ENCODE measurements at places on chromosomes 13 and 19. TPM values are rescaled to one million over a fixed set of nuclear protein-coding genes. Genes with fewer than 3 reads are reported as not detected.

KLK10 gene
- polyA plus RNA-seq: not detected

DNA sequence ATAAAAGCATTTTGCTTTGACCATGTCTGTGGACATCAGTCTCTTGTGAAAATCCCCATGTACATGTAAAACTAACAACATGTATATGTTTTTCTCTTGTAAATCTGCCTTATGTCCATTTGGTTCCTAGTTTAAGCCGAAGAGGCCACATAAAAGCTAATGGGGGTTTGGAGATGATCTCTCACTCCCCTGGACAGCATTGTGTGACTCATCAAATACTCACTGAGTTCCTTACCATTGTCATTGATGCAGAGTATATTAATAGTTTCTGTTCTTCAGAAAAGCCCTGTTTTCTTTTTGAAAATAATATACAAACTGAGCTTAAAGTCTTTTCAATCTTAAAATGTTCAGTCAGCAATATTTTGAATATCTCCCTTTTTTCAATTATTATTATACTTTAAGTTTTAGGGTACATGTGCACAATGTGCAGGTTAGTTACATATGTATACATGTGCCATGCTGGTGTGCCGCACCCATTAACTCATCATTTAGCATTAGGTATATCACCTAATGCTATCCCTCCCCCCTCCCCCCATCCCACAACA is 536.7 kb upstream of the HTR2A start:
- DNase-seq: no peak

DNA sequence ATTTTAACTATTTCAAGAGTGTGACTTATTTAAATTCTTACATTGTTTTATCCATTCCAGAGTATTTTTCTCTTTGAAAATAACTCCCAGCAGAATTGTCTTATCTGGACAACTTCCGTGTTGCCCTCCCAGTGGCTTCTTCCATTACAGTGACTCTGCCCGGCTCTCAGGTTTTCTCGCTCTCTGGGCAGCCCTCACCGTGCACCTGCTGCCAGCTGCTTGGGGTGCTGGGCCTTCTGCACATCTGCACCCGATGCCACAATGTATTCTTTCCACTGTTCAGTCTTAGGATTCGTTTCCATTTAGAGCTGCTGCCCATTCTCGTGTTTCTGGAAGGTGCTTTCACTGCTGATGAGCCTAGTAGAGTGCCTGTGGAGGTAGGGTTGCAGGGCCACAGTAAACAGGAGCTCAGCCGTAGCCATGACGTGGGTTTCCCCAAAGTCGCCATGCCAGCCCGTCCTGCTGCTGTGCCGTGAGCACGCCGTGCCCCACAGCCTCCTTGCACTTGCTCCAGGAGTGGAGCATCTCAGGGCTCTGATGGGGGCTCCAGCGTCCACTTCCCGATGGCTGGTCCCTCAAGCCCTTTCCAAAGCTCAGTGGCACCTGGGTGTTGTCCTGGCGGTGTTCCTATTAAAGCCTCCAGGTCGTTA is 46.1 kb upstream of the DCUN1D2 start:
- DNase-seq: no peak

WDR87 gene
- 0.31 TPM for polyA plus RNA-seq

DNA sequence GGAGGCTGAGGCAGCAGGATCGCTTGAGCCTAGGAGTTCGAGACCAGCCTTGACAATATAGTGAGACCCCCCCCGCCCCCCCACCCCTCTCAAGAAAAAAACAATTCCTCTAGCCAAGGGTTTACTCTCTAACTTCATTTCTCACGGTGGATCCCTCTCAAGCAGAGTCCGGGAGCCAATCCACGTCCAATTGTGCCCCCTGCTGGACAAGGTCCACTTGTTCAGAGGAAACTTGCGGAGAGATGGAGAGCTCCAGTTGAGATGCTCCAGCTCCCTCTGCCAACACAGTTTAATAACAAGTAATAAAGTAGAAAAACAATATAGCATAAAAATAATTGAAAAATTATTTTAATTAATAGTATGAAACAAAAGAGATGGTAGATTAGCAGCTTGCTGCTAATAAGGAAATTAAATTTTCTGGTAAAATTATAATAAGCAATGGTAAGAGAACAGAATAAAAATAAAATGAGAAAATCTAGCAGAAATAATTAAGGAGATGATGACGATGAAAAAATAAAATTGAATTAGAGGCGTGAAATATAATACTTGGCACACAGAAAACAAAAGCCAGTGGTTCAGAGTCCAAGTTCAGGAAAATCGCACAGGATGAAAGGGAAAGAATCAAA is 14.5 kb upstream of the SIGLEC14 start:
- peak; percentile 65 for DNase-seq

ZNF382 gene
- polyA plus RNA-seq: 11.1 TPM

ZNF528 gene
- 25.1 TPM for polyA plus RNA-seq

- no peak for DNase-seq
Observed at GRCh38 chr19:45142726-45143110, 18.1 kb downstream of the NKPD1 start.

GRCh38 chr13:95385373-95385772 is 84.1 kb upstream of the ABCC4 start:
- no peak for DNase-seq

DNA sequence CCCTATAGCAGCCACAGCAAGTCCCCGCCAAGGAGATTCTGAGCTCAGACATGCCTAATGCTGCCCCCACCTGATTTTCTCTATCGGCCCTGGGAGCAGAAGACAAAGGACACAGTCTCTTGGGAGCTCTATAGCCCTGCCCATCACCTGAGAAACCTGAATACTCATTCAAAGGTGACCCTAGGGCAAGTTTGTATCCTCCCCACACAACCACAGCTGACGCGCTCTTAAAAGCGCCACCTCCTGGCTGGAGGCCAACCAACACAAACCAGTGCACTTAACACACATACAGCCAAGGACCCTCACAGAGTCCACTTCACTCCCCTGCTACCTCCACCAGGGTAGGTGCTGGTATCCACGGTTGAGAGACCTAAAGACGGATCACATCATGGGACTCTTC is 8.8 kb upstream of the IGFL4 start:
- no peak for DNase-seq

- DNase-seq: no peak
Observed at GRCh38 chr13:29105779-29106178, 285.6 kb downstream of the MTUS2 start.

GRCh38 chr13:92896842-92897241 is 329.8 kb upstream of the GPC6 start:
- DNase-seq: no peak

DNA sequence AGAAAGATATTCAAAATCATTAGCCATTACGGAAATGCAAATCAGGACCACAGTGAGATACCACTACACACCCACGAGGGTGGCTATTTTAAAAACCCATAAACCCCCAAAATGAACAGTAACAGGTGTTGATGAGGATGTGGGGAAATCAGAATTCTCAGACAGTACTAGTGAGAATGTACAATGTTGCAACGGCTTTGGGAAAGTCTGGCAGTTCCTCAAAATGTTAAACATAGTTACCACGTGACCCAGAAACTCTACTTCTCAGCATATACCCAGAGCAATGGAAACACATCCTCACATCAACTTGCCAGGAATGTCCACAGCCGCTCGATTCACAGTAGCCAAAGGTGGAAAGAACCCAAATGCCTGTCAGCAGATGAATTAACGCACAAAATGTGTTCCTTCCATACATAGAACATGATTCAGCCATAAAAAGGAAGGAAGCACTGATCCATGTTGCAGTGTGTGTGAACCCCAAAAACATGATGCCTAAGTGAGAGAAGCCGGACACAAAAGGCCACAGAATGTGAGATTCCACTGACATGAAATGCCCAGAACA is 7.0 kb downstream of the PLVAP start:
- DNase-seq: no peak

DNA sequence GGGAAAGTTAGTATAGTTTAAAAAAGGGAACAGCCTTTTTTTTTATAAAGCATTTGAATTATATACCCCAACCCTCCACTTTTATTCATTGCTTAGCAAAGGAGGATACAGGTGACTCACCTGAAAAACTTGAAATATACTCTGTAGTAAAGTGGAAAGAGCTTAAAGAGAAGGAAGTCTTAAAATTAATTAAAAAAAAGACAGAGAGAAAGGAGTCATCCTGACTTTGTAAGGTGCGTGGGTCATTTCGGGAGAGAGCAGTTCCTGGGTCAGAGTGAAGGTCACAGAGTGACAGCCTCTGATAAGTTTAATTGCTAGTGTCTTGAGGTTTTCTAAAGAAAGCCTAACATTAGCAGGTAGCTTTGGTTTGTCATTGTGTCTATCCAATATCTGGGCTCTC is 310.3 kb downstream of the KLF5 start:
- no peak for DNase-seq

ADGRE1 gene
- not detected for polyA plus RNA-seq

- DNase-seq: no peak
Observed at GRCh38 chr19:44939668-44940067, 2.4 kb upstream of the APOC4 start.
